ENCODE measurements at places on chromosomes 12 and 14.

- peak; percentile 38 for DNase-seq
Measured at GRCh38 chr14:89280600-89280999, 136.4 kb downstream of the FOXN3 start.

GRCh38 chr14:58662759-58663158 lies 25.0 kb downstream of the DACT1 start:
- DNase-seq, result no peak

GRCh38 chr14:50829489-50830043 lies 1.4 kb downstream of the NIN start:
- no peak for DNase-seq

- no peak for DNase-seq
Measured at GRCh38 chr12:114416028-114416427, 10.1 kb upstream of the TBX5 start.
